ENCODE measurements at places on chromosomes 12 and 14.
A peak's percentile ranks its signal among the peaks of the same experiment; 100 is the strongest.

DNA sequence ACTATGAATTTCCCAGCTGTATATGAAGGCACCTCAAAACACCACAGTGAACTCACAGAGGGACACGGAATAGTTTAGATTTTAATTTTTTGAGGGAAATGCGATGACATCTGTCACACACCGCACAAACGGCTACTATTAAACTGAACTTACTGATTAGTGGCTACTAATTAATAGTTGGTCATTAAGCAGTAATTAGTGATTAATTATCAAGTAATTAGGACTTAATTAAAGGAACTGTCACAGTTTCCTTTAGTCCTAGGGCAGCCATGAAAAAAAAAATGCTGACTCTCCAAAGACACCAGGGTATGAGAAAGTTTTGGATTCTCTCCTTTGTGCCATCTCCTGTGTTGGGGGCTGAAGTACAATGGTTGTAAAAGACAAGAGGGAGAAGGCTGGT lies 2.9 kb downstream of the OAS1 start:
- no peak for DNase-seq

- no peak for DNase-seq
Measured at GRCh38 chr14:44414646-44415045, 92.4 kb downstream of the FSCB start.

GRCh38 chr12:3125674-3126073 lies 48.5 kb downstream of the TSPAN9 start:
- no peak for DNase-seq

GRCh38 chr12:97417568-97418218 lies 44.9 kb upstream of the RMST start:
- no peak for DNase-seq

- no peak for DNase-seq
Measured at GRCh38 chr12:98294051-98294805, 221.2 kb upstream of the TMPO start.

DNA sequence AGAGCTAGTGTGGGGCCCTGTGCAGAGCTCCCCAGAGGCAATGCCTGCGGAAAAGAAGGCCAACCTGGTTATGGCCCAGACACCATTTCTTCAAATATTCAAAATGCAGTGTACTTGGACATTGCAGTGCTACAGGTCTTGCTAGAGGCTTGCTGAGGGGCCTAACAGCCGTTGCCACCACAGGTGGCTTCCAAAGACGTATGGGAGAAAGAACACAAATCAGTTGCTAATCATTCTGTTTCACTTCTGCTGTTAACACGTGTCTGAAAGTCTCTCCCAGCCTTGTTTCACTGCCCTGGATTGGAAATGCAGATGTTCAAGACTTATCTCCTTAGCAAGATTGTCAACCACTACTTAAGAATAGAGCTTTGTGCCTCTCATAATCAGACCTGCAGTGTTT lies 925.9 kb downstream of the GALC start:
- DNase-seq = no peak

- DNase-seq = no peak
Measured at GRCh38 chr14:77103951-77104350, 5.9 kb downstream of the CIPC start.

DNA sequence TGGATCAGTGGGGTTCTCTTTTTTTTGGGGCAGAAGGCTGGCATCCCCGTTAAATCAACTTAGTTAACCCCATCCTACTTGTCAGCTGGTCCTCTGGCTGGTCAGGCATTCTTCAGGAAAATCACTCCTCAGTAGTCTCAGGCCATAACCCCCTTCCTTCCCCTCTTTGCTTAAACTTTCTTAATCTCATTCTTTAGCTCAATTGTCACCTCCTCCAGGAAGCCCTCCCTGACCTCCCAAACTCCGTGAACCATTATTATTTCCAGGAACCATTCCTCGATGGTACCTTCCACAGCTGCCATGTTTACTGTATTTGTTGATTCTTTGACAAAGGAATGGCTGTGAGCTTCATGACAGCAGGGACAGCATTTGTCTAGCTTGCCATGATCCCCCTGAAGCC lies 72.5 kb upstream of the FBXO21 start:
- no peak for DNase-seq

GRCh38 chr12:116892349-116893140 lies 11.3 kb upstream of the HRK start:
- no peak for DNase-seq

- DNase-seq = no peak
Measured at GRCh38 chr14:79834868-79835267, 376.4 kb downstream of the DIO2 start.

DNA sequence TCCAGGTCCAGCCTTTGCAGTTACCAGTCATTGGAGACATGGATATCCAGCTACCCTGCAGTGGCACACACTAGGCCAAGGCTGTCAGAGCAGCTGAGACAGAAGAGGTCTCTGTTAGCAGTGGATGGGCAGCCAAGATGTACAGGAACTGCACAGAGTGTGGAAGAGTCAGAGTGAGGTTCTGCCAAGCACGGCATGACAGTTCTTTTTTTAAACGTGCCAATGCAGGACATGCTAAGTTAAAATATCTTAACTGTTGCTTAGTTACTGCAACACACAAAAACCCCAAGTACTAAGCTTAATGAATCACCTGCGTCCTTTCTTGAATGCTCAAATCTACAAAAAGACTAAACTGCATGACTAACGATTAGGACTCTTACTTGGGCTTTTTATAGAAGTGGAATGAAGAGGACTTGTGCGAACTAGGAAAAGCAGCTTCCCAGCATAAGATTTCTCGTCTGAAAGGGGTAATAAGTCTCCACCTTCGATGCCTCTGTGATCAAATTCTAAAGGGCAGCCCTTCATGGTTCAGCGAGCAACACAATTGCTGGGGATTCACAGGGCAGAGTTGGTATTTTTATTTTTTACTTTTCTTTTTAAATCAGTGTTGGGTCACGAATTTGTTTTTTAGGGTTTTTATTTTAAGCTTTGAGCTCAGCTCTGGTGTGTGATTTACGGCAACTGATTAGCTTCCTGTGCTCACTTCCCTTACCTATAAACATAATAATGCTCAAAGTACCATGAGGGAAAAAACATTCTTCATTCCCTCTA lies 20.6 kb downstream of the MAPK1IP1L start:
- DNase-seq = peak; percentile 19

DNA sequence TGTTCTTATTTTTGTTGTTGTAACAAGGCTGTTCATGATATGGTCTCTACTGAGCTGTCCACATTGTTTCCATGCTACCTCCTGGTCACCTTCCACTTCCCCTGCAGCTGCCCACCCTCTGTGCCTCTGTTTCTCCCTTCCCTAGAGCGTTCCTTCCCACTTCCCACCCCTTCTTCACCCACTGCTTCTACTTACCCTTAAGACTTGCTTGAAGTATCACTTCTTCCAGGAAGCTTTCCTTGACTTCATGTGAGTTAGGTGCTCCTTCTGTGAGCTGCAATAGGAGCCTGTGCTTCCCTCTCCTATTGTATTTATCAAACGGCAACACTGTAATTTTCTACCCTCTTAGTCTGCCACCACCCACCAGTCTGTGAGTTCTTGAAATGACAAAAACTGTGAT lies 286.8 kb upstream of the AMIGO2 start:
- no peak for DNase-seq

DNA sequence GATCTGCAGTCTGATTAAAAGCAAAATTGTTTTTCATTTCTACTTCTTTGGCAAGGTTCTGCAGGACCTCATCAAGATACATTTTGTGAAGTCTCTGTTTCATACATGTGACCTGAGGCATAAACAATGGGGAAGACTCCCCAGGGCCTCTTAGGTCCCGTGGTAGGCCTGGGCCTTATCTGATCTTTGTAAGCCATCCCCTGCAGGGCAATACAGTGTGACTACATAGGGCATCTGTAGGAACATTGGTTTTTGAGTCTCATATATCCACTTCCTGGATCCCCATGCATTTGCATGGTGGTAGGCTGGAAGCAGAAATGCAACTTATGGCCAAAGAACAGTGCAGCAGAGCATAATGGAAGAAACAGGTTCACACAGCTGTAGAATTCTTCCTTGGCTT lies 6.0 kb downstream of the FAR2 start:
- no peak for DNase-seq

- DNase-seq = no peak
Measured at GRCh38 chr14:35438910-35439713, 34.6 kb upstream of the NFKBIA start.

DNA sequence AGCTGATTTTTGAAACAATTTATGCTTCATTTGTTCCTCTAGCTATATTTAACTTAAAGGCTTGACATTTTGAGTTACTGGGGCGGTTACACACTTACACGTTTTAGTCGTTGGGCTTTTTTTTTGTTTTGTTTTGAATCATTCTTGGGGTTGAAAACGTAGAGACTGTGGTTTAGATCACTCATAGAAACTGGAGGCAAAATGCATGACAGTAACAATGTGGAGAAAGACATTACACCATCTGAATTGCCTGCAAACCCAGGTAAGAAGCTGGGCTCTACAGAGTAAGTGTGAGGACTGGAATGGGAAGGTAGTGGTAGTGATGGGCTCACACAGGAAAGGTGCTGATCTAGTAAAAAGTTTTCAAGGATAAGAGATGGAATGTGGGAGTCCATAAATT lies at the start of gene CLEC2D:
Gene CLEC2D, plus strand, starts transcription at position 180 of the 400 bp plus-strand sequence. Its CDS starts 22 bp downstream, at position 202.
- peak; percentile 56 for DNase-seq

- no peak for DNase-seq
Measured at GRCh38 chr14:59595071-59595470, 18.5 kb upstream of the CCDC175 start.

- DNase-seq = no peak
Measured at GRCh38 chr14:77104393-77104792, 6.3 kb downstream of the CIPC start.

- DNase-seq = peak; percentile 82
Measured at GRCh38 chr14:24365600-24366412, 2.2 kb upstream of the NFATC4 start.

Measured in stimulated activated naive CD8-positive, alpha-beta T cell treated with anti-CD3 and anti-CD28 coated beads, Interleukin-15, Interleukin-2, amounts not matched to agents 100 U/mL and 50 U/mL, for 24 hours (primary cell).